Kidney epithelial cell (primary cell): ENCODE measurements at places on chromosomes 5 and 9.

DNA sequence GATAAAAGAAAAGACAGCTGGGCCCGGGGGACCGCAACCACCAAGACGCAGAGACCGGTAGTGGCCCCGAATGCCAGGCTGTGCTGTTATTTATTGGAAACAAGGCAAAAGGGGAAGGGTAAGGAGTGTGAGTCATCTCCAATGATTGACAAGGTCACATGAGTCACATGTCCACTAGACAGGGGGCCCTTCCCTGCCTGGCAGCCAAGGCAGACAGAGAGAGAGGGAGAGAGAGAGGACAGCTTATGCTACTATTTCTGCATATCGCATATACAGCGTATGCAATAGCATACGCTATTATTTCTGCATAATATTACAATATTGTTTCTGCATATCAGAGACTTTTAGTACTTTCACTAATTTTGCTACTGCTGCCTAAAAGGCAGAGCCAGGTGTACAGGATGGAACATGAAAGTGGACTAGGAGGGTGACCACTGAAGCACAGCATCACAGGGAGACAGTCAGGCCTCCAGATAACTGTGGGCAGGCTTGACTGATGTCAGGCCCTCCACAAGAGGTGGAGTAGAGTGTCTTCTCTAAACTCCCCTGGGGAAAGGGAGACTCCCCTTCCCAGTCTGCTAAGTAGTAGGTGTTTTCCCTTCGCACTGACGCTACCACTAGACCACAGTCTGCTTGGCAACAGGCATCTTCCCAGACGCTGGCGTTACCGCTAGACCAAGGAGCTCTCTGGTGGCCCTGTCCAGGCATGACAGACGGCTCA lies 50.3 kb downstream of the RFX3 start:
- no peak for DNase-seq

GRCh38 chr5:16291474-16291873 lies 111.9 kb upstream of the MARCHF11 start:
- DNase-seq, result no peak

DNA sequence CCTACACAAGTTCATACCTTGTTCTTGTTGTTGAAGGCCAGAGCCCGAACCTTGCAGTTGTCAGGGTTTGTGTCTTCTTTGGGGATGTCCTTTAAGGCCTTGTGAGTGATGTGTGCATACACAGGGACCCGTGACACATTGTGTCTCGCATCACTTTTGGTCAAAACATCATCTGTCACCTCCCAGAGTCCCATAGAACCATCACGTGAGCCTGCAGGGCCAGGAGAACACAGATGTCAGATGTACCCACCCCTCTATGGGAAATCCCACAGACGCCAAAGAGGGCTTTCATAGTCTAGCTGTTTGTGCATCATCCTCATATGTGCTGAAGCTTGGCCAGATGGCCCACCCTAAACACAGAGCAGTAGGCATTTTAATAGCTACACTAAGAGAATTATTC lies 28.2 kb downstream of the DCAF12 start:
- no peak for DNase-seq

GRCh38 chr5:146574713-146575112 lies 58.7 kb upstream of the GPR151 start:
- no peak for DNase-seq

DNA sequence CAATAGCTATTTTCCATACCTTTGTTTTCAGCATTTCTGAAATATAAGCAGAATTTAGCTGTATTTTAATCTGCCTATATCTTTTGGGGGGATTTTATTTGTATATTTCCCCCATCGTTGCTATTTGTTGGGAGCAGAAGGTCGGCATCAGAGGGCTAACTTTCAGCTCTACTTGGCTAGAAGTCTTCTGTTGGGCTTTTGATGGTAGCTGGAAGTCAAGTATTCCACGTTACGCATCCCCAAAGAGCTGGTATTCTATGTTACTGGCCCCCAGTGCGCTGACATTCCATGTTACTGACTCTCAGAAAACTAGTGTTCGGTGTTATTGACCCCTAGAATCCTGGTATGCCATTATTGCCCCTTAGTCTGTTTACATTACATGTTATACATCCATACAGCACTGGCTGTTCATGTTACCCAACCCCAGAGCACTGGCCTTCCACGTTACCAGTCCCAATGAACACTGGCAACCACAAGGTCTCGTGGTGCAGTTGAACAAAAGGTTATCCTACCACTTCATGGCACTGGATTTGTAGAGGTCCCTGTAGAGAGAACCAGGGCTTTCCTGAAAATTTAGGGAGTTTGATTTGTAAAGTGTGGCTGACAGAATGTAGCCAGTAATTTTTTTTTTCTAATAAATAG lies 278.1 kb upstream of the CD180 start:
- DNase-seq, result no peak

- DNase-seq, result no peak
Observed at GRCh38 chr5:6743161-6743560, 29.9 kb downstream of the TENT4A start.

GRCh38 chr9:1125741-1126140 lies 75.6 kb downstream of the DMRT2 start:
- peak; percentile 88 for DNase-seq

DNA sequence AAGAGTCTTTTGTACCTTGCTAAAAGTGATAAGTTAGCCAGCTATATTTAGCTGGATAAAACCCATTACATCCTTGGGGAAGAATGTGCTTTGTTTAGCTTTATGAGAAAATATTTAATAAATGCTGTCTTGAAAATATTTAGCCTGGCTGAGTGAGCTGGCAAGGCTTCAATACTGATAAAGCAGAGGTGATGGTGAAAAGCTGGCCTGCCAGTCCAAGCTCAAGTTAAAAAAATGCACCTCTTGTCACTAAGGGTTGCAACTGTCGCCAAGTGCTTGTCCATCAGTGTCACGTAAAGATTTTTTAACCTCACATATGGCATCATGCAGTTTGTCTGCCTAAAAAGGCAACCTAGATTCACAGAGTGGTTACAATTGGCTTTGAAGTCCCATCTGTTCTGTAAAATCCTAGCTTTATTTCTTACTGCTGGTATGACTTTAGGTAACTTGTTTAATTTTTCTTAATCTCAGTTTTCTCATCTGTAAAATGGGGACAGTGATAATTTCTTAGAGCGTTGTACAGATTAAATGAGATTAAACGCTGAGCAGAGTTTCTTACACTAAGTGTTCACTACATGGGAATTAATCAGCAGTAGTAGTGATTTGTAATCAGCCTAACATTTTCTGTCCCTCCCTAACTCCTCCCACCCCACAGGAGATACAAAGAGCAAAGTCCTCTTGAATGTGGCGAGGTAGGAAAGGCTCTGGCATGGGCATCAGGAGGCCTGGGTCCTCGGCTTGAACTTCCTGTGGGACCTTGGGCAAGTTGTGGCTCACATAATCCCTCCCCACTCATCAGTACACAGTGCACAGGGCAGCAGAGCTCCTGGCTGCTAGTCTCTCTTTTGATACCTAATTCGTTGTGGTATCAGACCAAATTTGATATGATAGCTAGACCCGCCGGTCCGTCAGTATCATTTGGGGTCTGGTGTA lies 48.7 kb downstream of the PIK3R1 start:
- DNase-seq, result no peak

DNA sequence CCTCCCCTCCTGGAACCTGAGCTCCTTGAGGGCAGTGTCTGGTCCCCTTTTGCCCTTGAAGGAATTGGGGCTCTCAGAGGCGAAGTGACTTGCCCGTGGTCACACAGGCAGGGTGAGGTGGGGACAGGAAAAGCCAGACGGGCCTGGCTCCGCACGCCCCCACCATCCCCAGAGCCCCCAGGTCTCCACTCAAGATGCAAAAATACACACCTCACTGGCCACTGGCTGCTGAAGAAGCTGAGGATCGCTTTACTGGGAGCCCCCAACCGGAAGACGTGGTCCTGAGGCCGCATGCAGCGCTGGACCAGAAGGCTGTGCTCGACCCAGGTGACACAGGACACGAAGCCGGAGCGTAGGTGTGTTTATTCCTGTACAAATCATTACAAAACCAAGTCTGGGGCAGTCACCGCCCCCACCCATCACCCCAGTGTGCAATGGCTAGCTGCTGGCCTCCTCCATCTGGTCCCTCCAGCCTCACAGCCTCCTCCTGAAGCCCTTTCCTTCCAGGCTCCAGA lies 7.6 kb upstream of the AK1 start:
- DNase-seq, result no peak

DNA sequence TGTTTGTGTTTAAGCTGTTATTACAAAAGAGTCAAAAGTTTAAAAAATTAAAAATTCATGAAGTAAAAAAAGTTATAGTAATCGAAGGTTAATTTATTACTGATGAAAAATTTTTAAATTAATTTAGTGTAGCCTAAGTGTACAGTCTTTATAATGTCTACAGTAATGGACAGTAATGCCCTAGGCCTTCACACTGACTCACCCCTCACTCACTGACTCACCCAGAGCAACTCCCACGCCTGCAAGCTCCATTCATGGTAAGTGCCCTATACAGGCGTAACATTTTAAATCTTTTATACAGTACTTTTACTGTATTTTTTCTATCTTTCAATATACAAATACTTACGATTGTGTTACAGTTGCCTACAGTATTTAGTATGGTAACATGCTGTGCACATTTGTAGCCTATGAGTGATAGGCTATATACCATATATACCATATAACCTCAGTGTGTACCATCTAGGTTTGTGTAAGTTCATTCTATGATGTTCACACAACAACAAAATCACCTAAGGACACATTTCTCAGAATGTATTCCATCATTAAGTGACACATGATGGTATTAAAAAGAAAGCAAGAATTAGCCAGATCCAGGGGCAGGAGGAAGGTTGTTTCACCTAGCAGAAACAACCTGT lies 40.1 kb downstream of the DCAF10 start:
- DNase-seq, result peak; percentile 53

DNA sequence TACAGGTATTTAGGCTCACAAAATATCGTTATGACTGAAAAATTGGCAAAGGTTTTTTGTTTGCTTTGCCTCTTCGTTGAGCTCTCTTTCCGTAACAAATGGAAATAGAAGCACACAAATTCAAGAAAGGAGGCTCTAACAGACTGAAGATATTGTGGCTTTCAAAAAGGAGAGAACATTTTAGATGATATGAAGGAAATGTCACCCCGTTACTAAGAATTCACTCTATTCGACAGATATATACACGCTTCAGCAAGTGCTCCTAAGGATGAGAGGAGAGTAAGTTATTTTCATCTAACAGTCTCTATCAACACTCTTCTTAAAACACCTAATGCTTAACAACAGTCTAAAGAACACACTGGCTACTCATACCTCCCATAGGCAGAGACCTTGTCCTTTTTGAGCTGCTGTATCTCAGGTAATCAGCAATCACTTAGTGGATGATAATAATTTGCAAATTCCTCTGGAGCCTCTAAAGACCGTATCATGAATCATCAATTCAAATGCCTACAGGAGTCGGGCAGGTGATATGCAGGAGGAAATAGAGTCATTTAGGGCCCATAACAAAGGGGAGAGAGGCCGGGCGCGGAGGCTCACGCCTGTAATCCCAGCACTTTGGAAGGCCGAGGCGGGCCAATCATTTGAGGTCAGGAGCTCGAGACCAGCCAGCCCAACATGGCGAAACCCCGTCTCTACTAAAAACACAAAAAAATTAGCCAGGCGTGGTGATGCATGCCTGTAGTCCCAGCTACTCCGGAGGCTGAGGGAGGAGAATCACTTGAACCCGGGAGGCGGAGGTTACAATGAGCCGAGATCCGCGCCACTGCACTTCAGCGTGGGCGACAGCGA lies 1.4 kb upstream of the HSDL2 start:
- DNase-seq, result no peak

GRCh38 chr5:110896901-110897300 lies 158.1 kb downstream of the SLC25A46 start:
- DNase-seq, result no peak

DNA sequence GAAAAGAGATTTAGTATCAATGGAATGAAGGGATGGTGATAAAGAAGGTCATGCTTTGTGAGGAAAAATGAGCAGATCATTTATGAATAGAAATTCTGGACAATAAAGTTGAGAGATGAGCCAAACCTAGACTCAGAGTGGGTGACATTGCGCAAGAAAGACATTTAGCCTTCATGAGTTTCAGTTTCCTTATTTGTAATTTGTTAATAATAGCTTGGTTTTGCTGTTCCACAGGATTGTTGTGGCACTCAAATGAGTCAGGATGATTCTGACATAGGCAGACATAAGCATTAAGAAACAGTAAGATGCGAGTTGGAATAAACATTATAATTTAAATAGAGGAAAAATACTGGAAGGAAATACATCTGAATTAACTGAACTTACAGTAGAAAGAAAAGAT lies 34.8 kb downstream of the ITGA2 start:
- DNase-seq, result peak; percentile 35

GRCh38 chr5:174358276-174358675 lies 312.8 kb downstream of the NSG2 start:
- DNase-seq, result no peak

- DNase-seq, result no peak
Observed at GRCh38 chr5:68253624-68254585, 38.3 kb downstream of the PIK3R1 start.

DNA sequence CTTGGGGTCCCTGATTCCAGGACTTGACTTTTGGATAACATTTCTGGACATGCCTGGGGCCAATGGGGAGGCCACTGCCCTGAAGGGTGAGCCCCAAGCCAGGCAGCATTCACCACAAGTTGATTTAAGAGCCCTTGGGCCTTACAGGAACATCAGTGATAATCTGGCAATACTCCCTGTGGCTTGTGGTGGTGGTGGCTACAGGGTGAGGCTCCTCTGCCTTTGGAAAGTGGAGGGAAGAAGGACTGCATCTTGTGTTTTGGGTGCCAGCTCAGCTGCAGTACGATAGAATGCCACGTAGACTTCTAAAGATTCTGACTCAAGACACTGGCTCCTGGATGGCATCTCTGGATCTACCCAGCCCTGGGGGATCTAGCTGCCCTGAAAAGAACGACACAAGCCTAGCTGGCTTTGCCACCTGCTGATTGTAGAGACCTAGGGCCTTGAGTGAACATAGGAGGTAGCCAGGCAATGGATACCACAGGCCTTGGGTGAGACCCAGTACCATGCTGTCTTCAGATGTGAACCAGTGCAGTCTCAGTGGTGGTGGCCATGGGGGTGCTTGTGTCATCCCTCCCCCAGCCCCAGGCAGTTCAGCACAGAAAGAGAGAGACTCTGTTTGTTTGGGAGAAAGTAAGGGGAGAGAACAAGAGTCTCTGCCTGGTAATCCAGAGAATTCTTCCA lies 79.0 kb upstream of the DAP start:
- no peak for DNase-seq

DNA sequence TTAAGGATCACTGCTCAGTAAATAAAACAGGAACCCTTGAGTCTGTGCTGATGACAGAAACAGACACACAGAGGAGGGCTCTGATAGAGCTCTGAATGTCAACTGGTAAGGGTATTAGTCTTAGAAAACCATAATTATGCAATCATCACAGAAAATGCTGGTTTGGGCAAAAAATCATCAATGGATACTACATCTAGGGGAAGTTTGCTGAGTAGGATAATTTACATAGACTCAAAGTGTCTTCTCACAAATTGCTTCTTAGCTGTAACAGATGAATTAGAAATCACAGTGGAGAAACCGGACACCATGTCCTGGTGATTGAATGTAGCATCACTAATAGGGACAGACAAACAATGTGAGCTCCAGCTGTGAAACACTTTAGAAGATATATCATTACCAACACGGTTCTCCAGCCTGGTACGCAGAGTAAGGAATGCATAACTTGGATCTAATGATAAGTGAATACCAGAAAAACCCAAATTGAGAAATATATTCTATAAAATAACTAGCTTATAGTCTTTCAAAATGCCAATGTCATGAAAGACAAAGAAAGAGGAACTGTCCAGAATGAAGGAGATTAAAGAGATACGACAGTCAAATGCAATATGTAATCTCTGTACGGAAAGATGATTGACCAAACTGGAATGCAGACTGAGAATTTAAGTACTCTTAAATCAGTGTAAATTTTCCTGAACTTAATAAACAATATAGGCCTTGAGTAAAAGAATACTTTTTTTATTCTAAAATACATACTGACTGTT lies 17.3 kb downstream of the CHD1 start:
- no peak for DNase-seq

- DNase-seq, result no peak
Observed at GRCh38 chr9:133677126-133678010, 41.2 kb downstream of the DBH start.
